ENCODE measurements at places on chromosomes 5 and 9. TPM values are rescaled to one million over a fixed set of nuclear protein-coding genes. Genes with fewer than 3 reads are reported as not detected.

GRCh38 chr5:163094492-163095180 is 342.8 kb upstream of the CCNG1 start:
- no peak for DNase-seq

The CNTFR gene
- total RNA-seq, result not detected

The MACROH2A1 gene
- 289 TPM for total RNA-seq

- no peak for DNase-seq
Observed at GRCh38 chr9:32672469-32672868, 37.0 kb upstream of the TAF1L start.

DNA sequence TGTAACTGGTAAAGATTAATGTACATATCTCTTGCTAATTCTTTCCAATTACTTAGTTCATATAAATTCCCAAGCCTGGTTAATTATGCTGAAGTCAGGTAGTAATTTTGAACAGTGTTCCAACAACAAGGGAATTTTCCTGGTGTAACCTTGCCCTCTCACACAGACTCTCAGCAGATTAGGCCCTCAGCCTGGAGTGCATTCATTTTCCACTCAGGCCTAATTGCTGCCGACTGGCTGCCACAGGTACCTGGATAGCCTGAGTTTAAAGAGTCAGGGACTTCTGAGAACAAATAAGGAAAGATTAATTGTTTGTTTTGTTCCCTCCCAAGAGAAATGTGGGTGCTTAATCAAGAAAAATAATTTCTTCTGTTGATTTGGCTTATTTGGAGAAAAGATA is 71.4 kb downstream of the PPIC start:
- no peak for DNase-seq

DNA sequence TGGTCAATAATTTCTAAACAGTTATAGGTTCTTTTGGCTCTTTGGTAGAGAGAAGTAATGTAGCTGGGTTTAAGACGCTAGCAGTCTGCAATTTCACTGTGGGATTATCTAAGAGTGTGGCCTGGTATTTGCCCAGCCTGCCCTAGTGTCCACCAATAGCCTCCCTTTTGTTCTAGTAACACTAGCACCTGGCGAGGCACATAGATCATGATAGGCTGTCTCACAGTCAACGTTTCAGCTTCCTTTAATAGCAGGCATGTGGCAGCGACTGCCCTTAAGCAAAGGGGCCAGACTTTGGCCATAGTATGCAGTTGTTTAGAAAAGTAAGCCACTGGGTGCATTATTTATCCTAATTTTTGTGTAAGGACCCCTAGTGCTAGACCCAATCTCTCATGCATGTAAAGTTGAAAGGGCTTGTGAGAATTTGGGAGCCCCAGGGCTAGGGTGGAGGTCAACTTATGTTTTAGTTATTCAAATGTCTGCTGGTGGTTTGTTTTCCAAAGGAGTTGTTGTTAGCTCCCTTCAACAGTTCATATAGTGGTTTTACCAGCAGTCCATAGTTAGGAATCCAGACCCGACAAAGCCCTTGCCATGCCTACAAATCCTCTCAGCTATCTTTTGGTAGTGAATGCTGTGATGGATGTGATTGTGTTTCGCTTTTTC is 274.3 kb downstream of the HTR1A start:
- no peak for DNase-seq

DNA sequence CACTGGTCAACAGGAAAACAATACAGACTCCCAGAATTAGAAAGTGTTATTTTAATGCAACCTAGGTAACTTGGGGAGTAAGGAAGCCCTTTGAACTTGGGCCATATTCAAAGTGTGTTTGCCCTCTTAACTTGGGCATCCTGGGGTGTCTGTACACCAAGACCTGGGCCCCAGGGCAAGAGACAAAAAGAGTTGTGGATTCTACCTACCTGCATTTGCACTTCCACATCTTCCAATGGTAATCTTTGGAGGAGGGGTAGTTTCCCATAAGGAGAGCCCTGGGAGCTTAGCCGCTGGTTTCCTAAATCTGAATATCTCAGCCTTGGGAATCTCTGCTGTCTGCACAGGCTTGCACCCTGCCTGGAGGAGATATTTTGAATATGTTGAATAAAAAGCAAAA is 8.5 kb downstream of the WNT8A start:
- DNase-seq, result no peak

DNA sequence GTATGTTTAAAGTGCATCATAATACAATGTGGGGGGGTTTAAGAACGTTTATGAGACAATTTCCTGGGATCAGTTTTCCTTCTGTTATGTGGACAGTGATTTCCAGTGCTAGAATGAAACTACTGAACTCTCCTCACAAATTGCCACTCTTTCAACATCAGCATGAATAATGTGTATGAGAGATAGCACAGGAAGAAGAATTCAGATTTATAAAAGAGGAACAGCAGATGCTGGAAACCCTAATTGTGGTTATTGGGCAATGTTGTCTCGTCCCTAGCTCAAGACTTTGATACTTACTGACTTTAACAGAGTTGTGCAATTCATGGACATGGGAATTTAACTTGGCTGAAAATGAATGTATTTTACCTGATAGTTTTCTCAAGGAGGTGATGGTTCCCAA is 410.8 kb upstream of the MEF2C start:
- no peak for DNase-seq

The CENPP gene
- total RNA-seq, result 27.5 TPM

The DCAF10 gene
- 14.5 TPM for total RNA-seq

The GPX3 gene
- not detected for total RNA-seq

- no peak for DNase-seq
Observed at GRCh38 chr5:150595466-150596031, 44.9 kb upstream of the SYNPO start.

DNA sequence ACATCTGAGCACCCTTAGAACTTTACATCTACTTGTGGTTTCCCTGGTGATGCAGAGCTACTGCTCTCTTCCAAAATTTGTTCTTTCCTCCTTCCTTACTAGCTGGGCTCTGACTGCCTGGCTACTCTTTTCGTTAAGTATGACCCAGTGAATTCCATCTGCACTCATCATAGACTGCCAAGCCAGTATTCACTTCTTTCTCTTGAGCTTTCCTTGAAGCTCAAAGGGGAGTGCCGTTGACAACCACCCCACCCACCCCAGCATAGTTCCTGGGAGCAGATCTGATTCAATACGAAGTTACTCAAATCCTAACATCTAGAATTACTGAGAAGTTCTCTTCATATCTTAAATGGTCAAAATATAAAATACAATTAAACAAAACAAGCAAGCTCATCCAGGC is 190.5 kb downstream of the ADAMTS12 start:
- DNase-seq, result no peak

DNA sequence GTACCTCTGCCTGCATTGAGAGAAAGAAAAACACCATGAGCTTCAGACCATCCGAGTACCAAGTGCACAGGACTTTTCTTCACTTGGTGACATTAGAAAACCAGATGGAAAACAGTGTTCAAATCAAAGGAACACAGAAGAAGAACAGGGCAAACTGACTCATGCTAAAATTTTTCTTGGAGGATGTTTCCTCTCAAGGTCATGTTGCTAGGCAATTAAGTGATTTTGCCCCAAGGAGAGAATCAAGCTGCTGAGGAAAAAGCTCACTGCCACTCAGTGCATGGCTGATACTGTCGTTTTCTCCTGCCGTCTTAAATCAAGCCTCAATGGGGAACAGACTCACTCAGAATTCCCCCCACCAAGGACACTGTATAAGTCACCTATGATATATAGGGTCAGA is 57.9 kb upstream of the SIMC1 start:
- DNase-seq, result no peak

GRCh38 chr5:133830281-133830680 is 138.1 kb downstream of the C5orf15 start:
- no peak for DNase-seq

The IFNA13 gene
- not detected for total RNA-seq

- no peak for DNase-seq
Observed at GRCh38 chr5:153551537-153552079, 61.1 kb downstream of the GRIA1 start.

DNA sequence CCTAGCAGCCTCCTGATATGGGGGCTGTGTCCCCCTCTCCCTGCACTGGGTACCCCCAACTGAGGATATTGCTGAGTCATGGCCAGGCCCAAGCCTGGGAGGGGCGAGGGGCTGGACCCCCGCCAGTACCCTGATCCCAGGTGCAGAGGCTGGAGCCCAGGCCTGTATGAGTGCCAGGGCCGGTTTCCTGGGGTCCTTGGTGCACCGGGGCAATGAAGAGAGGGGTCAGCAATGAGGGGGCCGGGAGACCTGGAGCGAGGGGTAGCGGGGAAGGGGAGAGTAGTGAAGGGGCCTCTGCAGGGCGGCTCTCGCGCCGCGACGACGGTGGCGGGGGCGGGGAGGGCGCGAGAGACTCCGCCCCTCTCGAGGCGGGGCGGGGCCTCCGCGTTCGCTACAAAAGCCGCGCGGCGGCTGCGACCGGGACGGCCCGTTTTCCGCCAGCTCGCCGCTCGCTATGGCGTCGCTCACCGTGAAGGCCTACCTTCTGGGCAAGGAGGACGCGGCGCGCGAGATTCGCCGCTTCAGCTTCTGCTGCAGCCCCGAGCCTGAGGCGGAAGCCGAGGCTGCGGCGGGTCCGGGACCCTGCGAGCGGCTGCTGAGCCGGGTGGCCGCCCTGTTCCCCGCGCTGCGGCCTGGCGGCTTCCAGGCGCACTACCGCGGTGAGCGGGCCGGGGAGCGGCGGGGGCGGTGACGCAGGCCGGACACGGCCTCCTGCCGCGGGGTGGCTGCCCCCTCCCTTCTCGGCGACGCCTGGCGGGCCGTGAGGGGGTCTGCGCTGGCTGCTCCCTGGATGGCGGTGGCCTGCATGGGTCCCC is at the start of gene SQSTM1:
SQSTM1 (plus strand) TSS at position 423 of the 815 bp plus-strand sequence; CDS start at position 455, 32 bp downstream.
- peak; percentile 96 for DNase-seq

DNA sequence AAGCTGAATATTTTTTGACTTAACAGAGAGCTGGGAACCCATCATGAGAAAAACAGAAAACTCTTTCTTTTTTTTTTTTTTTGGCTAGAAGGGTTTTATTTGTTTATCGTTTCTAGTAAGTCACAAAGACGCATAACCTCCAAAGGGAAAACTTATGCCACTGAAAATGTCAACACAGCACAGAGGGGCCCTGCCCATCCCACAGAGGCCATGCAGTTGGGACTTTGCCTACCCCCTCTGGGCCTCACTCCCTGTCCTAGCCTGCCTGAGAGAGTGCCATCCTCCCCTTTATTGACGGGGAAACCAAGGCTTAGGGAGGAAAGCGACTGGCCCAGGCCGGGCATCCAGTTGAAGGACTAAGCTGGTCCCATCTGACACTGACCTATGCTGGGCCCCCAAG is 74.7 kb downstream of the VAV2 start:
- no peak for DNase-seq

- DNase-seq, result peak; percentile 77
Observed at GRCh38 chr9:99822806-99823591, 1.3 kb downstream of the NR4A3 start.

GRCh38 chr5:87184605-87185004 is 83.1 kb upstream of the RASA1 start:
- DNase-seq, result peak; percentile 12

GRCh38 chr9:129138476-129139232 is 27.4 kb downstream of the PTPA start:
- no peak for DNase-seq

DNA sequence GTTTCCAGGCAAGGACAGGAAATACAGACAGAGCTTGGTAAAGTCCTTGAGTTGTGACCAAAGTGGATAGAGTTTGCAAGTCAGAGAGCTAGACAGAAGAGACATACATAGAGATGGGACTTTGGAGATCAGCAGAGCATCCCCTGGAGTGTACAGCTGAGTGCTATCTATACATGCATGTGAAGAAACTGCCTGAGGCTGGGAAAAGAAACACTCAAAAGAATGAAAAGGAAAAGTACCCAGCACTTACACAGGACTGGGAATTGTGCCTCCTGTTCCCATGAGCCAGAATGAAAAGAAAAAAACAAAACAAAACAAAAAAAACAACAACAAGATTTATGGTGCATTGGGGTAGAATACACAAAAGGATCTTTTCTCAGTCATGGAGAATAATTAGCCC is 606.4 kb downstream of the ZNF608 start:
- DNase-seq, result no peak

DNA sequence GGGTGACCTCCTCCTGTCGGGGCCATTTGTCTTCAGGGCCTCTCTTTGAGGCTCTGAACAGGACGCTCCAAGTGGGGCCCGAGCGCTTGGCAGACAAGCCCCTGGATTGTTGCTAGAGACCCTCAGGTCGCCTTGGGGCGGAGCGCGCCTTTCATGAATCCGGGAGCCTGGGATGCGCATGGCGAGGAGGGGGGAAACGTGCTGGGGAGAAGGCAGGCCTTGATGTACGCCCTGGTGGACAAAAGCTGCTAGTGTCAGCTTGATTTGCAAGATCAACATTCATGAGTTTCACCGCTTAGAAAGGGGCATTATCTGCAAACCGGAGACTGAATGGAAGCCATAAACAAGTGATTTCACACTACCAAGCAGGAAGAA is 226.3 kb downstream of the SMARCA2 start:
- DNase-seq, result peak; percentile 56

The CDO1 gene
- 0.82 TPM for total RNA-seq

The CCL19 gene
- not detected for total RNA-seq

DNA sequence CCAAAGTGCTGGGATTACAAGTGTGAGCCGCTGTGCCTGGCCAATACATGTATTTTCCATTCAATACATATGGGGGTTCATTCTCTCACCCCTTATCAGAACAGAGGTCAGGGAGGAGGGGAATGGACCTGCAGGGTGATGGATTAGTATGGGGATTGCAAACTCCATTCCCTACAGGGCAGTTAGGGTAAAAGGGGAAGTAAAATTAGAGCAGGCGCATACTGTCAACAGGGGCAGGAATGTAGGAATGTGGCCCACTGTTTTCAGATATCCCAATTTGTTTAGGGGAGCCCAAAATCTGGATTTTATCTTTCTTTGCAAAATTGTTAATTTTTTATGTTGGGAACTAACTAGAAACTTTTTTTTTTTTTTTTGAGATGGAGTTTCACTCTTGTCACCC is 46.4 kb upstream of the SLC44A1 start:
- no peak for DNase-seq

The ACOT12 gene
- not detected for total RNA-seq

DNA sequence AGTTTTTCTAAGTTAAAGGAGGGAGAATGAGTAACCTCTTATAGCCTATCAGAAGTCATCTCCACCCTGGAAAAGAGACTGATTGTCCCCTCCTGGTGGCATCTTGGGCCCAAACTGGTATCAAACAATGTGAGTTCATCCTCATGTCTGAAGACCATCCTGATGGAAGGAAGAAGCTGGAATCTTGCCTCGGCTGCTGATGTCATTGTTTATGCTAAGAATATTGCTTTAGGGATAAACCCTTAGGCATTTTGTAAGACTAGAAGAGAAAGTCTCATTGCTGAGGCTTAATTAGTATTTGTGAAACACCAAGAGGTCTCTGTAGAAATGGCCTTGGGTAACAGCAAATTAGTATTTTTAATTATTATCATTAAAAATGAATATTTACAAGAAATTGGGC is 65.7 kb upstream of the KCNN2 start:
- no peak for DNase-seq

GRCh38 chr9:9913276-9913832 is 699.4 kb downstream of the PTPRD start:
- no peak for DNase-seq

The SMIM33 gene
- 0.37 TPM for total RNA-seq

The OR1J2 gene
- total RNA-seq, result not detected

- DNase-seq, result no peak
Observed at GRCh38 chr5:2433086-2433485, 318.4 kb downstream of the IRX2 start.

The PCDHA6 gene
- total RNA-seq, result not detected

The PCAT7 gene
- not detected for total RNA-seq

All from activated CD4-positive, alpha-beta T cell treated with anti-CD3 and anti-CD28 coated beads, Interleukin-2, amount 10 ng/mL, durations not matched to agents 24 days and 14 days (primary cell).